ENCODE measurements at places on chromosomes 2 and 18. TPM values are rescaled to one million over a fixed set of nuclear protein-coding genes. Genes with fewer than 3 reads are reported as not detected.

- DNase-seq: no peak
Observed at GRCh38 chr2:127702395-127703009, 1.2 kb downstream of the SFT2D3 start.

- DNase-seq: no peak
Observed at GRCh38 chr2:159126432-159127022, 158.1 kb downstream of the TANC1 start.

GRCh38 chr2:55598056-55598795 is 19.2 kb downstream of the PPP4R3B start:
- DNase-seq: no peak

GRCh38 chr18:35949903-35950627 is 22.4 kb upstream of the RMP24 start:
- DNase-seq: peak; percentile 73

GRCh38 chr2:56288838-56289580 is 105.2 kb downstream of the CCDC85A start:
- DNase-seq: no peak

Gene SCN9A
- total RNA-seq: 10.5 TPM

- DNase-seq: no peak
Observed at GRCh38 chr2:161017780-161018470, 142.3 kb upstream of the TANK start.

Gene KIF1A
- 0.81 TPM for total RNA-seq

GRCh38 chr2:147595200-147595599 is 249.6 kb upstream of the ACVR2A start:
- DNase-seq: no peak

DNA sequence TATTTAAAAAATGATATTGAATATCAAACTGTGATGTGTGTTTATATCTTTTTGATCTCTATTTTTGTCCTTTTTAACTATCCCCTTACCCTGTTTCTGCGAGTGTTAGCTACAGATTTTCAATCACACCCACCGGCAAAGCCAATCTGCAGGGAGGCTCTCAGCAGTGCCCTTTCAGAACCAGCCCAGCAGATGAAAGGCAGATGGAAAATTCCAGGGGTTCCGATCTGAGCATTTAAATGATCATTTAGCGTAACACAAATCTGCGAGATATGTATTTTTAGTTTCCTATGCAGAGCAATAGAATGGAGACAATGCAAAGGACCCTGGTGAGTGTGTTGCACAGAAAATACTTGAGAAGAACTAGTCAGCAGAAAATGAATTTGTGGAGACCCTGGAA is 2170.5 kb upstream of the PIK3C3 start:
- no peak for DNase-seq

Gene TUBB6
- total RNA-seq: 110 TPM

DNA sequence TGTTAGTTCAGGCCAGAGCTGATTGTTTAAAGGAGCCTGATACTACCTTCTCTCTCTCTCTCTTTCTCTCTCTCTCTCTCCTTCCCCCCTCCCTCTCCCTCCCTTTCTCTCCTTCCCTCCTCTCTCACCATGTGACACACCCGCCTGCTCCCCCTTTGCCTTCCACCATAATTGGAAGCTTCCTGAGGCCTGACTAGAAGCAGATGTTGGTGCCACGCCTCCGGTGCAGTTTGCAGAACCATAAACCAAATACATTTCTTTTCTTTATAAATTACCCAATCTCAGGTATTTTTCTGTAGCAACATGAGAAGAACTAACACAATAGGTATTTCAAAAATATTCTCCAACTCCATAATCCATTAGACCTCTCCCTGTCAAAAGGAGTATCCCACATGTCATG is 62.4 kb downstream of the ANKRD62 start:
- DNase-seq: no peak

GRCh38 chr18:11980163-11980493 is 1.2 kb upstream of the IMPA2 start:
- no peak for DNase-seq

DNA sequence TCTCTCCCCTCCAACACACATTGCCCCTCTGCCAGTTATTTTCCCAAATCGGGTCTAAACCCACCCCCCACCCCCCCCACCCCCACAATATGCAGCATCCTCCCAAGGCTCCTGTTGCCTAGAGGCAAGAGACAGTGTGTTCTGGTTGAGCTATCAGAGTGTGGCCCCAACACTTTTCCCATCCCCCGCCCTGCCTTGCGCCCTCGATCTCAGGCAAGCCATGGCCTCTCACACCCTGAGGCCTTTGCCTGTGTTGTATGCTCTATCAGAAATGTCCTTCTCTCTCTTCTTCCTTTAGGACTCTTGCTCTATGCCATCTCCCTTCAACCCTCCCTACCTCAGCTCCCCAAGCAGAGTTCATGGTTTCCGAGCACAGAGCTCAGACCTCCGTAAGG is 9.5 kb upstream of the GRHL1 start:
- DNase-seq: no peak

GRCh38 chr2:41884718-41885117 is 163.1 kb upstream of the PKDCC start:
- no peak for DNase-seq
